HT1080 (cell line): ENCODE measurements at places on chromosomes 2 and 18. TPM values are rescaled to one million over a fixed set of nuclear protein-coding genes. Genes with fewer than 3 reads are reported as not detected.

Gene ACTG2
- not detected in 2 replicates for total RNA-seq

Gene MTHFD2
- 201 and 225 TPM in 2 replicates for total RNA-seq

Gene NRP2
- 62.1 and 62.4 TPM in 2 replicates for total RNA-seq

Gene PLGLB2
- 0.26 TPM in 1 of 2 replicates, not detected in the other for total RNA-seq

Gene VWA3B
- not detected in 2 replicates for total RNA-seq

Gene TRABD2A
- total RNA-seq = 22.7 and 30.4 TPM in 2 replicates
